ENCODE measurements at places on chromosomes 11 and 22.

DNA sequence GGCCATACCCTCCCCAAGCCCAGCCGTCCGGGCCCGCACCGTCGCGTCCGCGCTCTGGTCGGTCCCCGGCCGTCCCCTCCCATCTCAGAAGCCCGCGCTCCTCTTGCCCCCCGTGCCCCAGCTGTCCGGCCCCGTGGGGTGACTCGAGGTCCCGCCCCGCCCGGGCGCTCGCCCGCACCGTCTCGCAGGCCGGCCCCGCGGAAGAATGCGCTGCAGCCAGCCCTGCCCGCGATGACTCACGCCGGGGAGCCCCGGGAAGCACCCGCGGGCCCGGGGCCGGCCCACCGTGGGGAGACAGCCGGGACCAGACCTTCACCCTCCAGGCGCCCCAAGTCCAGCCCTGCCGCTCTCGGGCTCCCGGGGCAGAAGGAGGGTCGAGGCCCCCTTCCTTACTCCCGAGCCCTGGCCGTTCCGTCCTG lies 320 bp upstream of the PHLDA2 start:
- DNase-seq, result no peak

GRCh38 chr22:50310949-50311444 lies 3.6 kb upstream of the PLXNB2 start:
- DNase-seq, result no peak

GRCh38 chr11:26904132-26904531 lies 89.8 kb upstream of the FIBIN start:
- no peak for DNase-seq

- no peak for DNase-seq
Observed at GRCh38 chr22:22687638-22688500, 43.5 kb downstream of the GGTLC2 start.

GRCh38 chr11:94910270-94910669 lies 63.1 kb downstream of the CWC15 start:
- DNase-seq, result no peak

DNA sequence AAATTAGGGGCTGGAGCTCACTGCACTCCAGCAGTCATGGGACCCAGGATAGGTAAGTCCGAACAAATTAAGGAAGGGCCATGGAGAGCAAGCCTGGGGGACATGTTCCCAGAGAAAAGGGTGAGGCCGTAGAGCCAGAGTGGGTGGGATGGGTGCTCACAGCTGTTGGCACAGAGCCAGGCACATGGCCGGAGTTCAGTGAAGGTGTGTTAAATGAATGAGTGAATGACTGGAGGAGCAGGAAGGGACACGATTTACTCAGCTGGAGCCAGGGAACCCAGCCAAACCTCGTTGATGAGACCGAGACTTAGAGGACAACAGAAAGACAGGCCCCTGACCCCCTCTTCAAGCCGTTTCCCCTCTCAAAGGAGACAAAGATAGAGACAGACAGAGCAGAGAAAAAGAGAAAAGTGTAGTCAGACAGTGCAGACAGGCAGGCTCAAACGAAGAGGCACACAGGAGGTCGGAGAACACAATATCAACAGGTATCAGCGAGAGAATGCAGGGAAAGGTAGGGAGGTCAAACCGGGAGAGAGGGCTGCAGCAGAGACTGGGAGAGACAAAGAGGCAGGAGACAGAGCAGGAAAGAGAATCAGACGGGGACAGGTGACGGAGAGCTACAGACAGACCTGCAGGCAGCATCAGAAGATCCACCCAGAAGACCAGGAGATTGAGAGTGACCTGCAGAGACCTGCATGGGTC lies 590 bp downstream of the SLCO2B1 start:
- no peak for DNase-seq

DNA sequence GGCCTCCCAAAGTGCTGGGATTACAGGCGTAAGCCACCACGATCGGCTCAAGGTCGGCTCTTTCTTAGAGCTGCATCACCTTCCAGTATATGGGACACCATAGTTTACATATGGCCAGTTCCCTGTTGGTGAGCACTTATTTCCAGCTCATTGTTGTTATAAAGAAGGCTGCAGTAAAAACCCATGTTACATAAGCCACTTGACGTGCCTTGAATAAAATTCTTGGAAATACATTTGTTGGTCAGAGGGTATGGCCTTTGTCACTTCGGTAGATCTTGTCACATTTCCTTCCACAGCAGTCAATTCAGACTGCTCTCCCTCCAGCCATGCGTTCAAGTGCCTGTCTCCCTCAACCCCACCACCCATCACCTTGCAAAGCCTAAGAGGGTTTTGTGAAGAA lies 92.9 kb downstream of the PRR5L start:
- no peak for DNase-seq

DNA sequence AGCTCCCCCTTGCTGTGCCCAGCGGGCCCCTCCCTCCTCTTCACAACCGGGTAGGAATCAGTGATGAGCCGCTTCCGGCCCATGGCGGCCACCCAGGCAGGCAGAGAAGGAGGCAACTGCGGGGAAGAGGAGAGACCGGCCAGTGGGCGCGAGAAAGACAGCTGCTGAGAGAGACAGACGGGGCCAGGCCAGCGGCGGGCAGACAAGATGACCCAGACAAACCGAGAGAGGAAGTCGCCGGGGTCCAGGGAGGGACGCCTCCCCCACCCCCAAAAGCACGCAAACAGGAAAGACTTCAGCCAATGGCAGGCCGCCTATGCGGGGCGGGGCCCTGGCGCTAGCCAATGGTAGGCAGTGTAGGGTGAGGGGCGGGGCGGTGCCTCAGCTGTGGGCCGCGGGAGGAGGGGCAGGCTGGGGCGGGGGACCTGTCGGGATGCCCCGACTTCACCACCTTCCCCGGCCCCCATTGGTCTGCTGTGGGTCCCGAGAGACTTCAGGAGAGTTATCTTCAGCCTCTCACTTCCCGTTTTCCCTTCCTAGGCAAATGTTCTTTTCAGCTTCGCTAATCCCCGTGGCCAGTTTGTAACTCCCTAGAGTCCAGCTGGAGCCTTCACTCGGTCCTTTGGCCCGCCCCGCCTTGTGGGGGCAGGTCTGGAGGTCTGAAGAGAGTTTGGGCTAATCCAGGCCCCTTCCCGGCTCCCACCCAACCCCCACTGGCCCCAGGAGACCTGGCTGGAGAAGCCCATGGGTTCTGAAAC lies at the start of gene POLD4:
TSS of gene POLD4 (minus strand) at position 230 of the 758 bp plus-strand sequence. CDS start at position 83, 147 bp downstream.
- peak; percentile 98 for DNase-seq

- DNase-seq, result no peak
Observed at GRCh38 chr11:134556186-134556585, 144.1 kb upstream of the B3GAT1 start.

DNA sequence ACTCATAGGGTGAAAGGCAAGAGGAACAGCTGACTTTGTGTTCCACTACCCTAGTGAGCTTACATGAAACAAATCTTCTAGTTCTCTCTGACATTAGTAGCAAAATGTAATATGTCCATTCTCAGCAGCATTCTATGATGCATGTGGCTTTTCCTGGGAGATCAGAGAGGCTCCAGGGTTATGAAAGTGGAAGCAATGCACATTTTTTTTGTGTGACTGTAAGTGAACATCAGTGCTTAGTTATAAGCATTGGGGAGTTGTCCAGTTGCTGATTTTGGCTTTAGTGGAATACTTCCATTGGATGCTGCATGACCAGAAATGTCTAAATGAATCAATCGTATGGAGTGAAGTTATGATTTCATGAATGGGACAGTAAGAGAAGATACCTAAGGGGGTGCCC lies 255.9 kb downstream of the FAT3 start:
- DNase-seq, result no peak

DNA sequence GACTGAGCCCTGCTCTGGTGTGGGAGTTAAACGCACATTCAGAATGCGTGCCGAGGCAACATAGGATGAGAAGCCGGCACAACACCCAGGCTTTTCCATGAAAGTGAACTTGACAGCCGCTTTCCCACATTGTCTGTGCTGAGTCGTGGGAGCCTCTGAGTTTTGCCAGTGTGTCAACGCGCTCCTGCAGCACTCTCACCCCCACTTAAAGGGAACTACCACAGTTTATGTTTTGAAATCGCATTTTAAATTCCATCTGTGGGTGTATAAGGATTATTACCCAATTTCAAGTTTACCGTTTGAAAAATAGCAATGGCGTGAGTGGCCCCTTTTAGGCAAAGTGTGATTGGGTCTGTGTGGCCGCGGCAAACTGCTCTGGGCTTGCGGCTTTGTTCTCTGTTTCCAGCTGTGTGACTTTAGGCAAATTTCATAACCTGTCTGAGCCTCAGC lies 81.5 kb downstream of the FBLN1 start:
- no peak for DNase-seq

DNA sequence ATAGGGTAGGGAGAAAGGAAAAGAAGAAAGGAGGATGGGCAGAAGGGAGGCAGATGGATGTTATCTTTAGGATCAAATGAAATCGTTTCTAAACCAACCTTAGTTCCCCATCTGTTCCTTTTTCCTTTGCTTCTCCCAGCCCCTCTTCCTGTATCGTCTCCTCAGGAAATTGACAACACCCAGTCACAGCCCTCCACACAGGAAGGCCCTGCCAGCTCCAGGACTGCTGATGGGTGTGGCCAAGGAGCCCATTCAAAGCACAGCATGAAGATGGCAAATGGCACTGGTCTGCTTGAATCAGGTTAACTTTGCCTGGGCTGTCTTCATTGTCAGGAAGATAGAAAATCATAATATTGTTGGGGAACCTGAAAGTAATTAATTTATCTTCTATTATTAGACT lies 164.8 kb downstream of the C11orf87 start:
- DNase-seq, result no peak

DNA sequence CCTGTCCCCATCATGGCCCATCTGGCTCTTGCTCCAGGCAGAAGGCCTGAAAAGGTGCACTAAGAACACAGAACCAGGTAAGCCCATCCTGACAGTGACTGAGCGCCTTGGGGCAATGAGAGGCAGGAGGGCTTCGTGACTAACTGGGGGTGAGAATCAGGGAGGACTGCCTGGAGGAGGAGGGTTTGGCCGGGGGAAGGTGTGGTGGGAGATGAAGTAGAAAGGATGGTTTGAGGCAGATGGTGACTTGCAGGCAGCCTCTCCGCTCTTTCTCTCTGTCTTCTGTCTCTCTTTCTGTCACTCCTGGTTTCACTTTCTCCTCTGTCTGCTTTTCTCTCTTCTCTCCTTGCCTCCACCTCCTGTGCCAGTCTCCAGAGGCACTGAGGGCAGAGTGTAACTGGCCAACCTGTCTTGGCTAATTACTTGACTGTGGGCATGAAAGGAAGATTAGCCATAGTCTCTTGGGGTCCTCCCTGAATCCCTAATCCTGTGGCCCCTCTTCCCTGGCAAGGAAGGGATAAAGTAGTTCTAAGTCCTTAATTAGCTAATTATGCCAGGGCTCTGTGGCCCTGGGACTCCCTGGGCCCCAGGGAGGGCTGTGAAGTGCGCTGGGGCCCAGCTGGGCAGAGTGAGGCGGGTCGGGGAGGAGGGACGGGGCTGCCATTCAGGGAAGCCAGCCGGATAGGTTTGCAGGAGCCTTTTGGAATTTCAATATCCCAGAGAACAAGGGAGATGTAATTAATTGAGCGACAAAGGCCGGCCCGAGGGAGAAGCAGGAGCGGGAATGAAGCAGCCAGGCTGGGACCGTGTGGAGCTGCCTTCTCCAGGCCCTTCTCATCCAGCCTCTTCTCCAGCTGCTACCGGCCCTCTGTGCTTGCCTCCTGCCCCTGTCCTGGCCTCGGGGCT lies 61.1 kb downstream of the CACNA1I start:
- DNase-seq, result no peak

- no peak for DNase-seq
Observed at GRCh38 chr11:1873048-1873812, 18.5 kb downstream of the PRR33 start.

DNA sequence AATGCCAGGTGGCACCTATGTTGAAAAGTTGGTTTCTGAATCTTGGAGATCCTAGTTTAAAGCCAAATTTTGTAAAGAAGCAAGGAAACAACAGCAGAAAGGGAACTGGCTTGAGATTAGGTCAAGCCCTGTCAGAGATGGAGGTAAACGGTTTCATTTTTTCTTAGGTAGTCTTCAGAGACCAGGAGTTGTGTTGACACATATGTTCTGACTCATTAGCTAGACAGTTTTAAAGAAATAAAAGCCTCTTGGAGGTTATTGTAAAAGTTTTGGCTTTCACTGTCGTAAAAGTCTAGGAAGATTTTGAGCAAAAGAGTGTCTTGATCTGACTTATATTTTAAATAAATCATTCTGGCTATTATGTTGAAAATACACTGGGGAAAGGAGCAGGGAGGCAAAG lies 151.5 kb upstream of the CTSC start:
- no peak for DNase-seq

- no peak for DNase-seq
Observed at GRCh38 chr22:33720166-33720878, 200.0 kb downstream of the LARGE1 start.

GRCh38 chr11:12289667-12290476 lies 87.5 kb upstream of the PARVA start:
- no peak for DNase-seq

- peak; percentile 70 for DNase-seq
Observed at GRCh38 chr11:47259232-47259977, 1.6 kb downstream of the NR1H3 start.

GRCh38 chr22:42344361-42344905 lies 74.0 kb upstream of the TCF20 start:
- DNase-seq, result no peak
